ENCODE measurements at places on chromosomes 13 and 19.

- DNase-seq = no peak
Measured at GRCh38 chr19:7942981-7943443, 454 bp downstream of the TIMM44 start.

DNA sequence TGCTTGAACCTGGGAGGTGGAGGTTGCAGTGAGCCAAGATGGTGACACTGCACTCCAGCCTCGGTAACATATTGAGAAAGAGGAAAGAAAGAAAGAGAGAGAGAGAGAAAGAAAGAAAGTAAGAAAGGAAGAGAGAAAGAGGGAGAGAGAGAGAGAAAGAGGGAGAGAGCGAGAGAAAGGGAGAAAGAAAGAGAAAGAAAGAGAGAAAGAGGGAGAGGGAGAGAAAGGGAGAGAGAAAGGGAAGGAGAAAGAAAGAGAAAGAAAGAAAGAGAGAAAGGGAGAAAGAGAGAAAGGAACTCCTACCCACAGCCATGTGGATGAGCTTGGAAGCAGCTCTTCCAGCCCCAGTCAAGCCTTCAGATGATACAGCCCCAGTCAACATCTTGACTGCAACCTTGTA is 46.7 kb downstream of the ZNRF4 start:
- DNase-seq = no peak

DNA sequence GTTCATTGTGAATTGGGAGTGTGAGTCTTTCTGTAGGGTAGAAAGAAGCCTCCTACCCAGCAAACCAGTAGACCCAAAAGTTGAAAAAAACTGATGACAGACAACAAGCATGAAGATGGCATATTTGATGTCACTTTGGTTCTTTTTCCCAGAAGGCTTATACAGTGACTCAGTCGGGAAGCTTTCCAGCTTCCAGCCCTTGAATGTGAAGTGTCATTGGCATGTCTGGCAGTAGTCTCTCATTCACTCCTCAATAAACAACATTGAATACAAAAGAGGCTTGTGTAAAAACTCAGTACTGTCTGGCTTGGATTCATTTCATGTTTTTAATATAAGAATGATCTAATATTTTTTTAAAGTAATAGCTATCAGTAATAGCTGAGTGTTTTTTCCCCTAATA is 68.7 kb downstream of the IPO5 start:
- DNase-seq = no peak

- DNase-seq = no peak
Measured at GRCh38 chr19:15421136-15421695, 2.4 kb upstream of the AKAP8L start.

DNA sequence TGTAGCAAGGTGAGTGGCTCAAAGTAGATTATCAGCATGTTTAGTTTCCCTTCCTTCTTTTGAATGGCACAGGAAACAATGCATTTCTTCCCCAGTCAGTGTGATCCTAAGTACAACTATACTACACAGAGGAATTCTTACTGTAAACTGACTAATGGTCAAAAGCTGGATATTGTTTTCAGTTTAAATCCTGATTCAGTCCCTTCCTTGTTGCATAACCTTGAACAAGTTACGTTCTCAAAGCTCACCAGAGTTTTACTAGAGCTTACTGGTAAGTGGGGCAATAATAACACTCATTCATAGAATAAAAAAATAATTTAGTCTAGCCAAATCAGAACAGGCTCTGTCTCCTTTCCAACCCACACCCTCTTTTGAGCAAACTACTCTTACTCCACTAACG is 180.1 kb downstream of the POSTN start:
- no peak for DNase-seq

- no peak for DNase-seq
Measured at GRCh38 chr19:11576227-11576626, 1.2 kb downstream of the ACP5 start.

GRCh38 chr13:74889321-74889720 is 592.6 kb downstream of the TBC1D4 start:
- DNase-seq = no peak

DNA sequence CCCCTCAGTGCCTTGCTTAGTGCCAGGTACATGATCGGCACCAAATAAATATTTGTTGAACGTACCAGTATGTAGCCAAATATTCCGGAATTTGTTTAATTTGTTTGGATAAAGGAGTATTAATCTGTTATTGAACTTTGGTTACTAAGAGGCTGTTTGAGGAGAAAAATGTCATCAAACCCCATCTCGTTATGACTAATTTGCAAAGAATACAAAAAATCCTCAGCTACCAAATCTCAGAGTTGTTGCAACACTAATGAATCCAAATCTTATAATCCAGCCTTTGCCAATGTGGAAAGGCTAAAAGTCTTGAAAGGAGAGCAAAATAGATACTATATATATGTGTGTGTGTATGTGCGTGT is 79.5 kb downstream of the KLF5 start:
- DNase-seq = no peak
